ENCODE measurements at places on chromosomes 1 and 21.
A peak's percentile ranks its signal among the peaks of the same experiment; 100 is the strongest.

- DNase-seq, result no peak
These were observed 94.5 kb downstream of the HUNK start for GRCh38 chr21:31967334-31967733.

- no peak for DNase-seq
These were observed 3.7 kb downstream of the OR10J1 start for GRCh38 chr1:159443066-159443750.

DNA sequence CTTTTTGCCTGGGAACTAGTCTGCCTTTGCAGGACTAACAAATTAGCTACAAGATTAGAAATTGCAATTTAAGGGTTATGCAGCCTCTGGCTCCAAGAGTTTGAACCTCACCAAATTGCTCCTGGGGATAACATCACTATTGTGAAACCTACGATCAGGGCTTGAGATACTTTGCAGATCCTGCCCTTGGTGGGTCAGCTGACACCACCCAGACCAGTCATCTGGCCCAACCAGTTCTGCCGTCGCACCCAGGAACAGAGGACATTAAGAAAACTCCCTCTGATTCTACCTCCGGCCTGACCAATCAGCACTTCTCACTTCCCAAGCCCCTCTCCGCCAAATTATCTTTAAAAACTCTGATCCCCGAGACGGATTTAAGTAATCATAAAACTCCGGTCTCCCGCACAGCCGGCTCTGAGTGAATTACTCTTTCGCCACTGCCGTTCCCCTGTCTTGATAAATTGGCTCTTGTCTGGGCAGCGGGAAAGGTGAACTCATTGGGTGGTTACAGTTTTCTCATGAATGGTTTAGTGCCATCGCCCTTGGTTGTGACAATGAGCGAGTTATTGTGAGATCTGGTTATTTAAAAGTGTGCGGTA, 32.9 kb upstream of the B3GALT5 start:
- no peak for DNase-seq

DNA sequence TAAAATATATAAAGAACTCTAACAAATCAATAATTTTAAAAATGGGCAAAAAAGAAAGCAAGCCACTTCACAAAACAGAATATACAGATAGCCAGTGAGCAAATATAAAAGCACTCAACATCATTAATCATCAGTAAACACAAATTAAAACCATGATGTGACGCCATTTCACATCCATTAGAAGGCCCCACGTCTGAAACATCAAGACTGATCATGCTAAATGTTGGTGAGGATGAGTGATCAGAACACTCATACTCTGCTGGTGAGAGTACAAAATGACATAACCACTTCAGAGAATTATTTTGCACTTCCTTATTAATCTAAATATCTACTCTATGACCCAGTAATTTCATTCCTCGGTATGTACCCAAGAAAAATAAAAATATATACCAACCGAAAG, 512.2 kb upstream of the NR5A2 start:
- no peak for DNase-seq

DNA sequence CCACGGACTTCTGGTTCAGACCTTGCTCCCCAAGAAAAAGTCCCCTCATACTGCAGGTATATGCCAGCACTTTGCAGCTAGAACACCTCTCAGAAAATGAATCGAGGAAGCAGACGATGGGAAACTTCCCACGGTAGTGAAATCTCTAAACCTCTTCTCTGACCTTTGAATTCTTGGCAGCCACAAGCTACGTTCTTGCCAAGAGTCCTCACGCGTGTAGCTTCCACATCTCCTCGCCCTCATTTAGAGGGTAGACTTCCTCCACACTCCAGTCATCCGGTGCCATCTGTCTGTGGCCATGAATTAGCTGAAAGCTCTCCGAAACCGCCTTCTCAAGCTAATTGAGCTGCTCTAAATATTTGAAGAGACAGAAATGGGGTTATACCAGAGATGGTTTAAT, 127.8 kb downstream of the RGS7 start:
- DNase-seq, result no peak

GRCh38 chr1:209926045-209926444, 12.0 kb upstream of the SYT14 start:
- DNase-seq, result no peak

GRCh38 chr1:23590058-23590783, 30.9 kb upstream of the ID3 start:
- peak; percentile 81 for DNase-seq

GRCh38 chr1:181181792-181182585, 93.5 kb downstream of the IER5 start:
- DNase-seq, result no peak

GRCh38 chr1:16605213-16605525, 8.2 kb downstream of the NBPF1 start:
- DNase-seq, result no peak

DNA sequence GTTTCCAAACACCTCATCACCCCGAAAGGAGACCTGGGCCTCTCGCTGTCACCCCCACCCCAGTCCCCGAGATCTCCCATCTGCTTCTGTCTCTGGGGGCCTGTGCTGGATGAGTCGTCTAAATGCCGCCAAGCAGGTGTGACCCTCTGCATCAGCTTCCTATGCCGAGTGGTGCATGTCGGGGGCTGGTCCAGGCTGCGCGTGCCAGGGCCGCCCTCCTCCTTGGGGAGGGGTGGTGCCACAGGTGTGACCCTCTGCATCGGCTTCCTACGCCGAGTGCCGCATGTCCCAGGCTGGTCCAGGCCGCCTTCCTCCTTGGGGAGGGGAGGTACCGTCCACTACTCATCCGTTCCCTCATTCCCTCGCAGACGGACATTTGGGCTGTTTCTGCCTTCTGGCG, 115.7 kb downstream of the PRDM16 start:
- DNase-seq, result no peak

GRCh38 chr1:152024223-152024622, 12.6 kb downstream of the S100A11 start:
- no peak for DNase-seq

- DNase-seq, result peak; percentile 61
These were observed 87.9 kb upstream of the LYST start for GRCh38 chr1:235954306-235955283.

- DNase-seq, result no peak
These were observed 90.0 kb downstream of the NOS1AP start for GRCh38 chr1:162159515-162159914.

- DNase-seq, result no peak
These were observed 116.2 kb downstream of the SLC45A1 start for GRCh38 chr1:8434101-8434500.
